Naive thymus-derived CD4-positive, alpha-beta T cell (primary cell): ENCODE measurements at places on chromosomes 5 and 9. TPM values are rescaled to one million over a fixed set of nuclear protein-coding genes. Genes with fewer than 3 reads are reported as not detected.
A peak's percentile ranks its signal among the peaks of the same experiment; 100 is the strongest.

GRCh38 chr9:114021578-114021977, 56.5 kb downstream of the AMBP start:
- no peak for DNase-seq

DNA sequence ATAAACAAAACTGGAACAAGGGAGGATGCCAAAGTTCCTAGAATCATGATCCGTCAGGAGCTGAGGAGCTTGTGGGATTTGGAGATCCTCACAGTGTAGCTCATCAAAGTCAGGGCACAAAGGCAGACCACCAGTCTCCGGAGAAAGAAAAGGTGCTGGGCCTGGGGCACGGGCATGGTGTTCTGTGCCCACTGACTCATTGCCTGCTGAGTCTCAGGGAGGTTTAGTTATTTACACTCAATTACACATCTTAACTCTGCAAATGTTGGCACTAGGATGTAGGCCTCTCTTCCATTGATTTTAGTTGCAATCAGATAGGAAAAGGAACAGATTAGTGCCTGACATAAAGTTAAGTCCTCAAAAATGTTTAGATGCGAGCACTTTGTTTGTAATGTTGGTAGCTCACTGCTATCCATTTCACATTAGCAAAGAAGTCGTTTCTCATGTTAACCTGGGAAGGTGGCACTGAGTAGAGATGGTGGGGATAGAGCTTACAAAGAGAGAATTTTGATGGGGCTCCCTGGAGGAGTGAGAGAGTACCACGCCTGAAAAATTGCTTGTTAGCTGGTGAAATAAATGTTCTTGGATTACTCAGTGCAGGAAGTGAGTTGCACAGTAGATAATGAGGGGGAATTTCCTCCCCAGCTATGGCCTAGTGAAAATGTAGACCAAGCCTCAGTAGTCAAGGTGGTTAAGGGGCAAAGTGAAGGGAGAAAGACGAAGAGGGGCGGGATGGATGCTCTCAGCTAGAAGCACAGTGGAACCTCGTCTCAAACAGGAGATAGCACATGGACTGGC, 109.5 kb upstream of the CD180 start:
- DNase-seq = no peak

GRCh38 chr9:129887334-129888292, 52.4 kb downstream of the USP20 start:
- peak; percentile 65 for DNase-seq

GRCh38 chr9:107751567-107752210, 262.1 kb upstream of the KLF4 start:
- no peak for DNase-seq

DNA sequence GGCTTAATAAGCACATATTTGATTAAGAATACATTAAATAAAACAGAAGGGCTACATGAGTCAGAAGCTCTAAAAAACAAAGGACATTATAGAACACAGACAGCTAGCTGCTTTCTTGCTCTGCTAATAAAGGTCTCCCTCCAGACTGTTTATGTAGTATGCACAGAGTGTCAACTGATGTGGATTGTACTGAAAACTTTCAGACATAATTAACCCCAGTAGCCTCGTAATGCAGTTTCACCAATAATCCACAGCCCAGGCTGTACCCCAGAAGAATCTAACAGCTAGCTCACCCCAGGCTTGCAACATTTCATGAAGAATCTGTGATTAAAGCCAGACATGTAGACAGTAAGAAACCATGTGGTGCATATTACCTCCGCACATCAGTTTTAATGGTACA, 30.8 kb downstream of the FGF10 start:
- no peak for DNase-seq

DNA sequence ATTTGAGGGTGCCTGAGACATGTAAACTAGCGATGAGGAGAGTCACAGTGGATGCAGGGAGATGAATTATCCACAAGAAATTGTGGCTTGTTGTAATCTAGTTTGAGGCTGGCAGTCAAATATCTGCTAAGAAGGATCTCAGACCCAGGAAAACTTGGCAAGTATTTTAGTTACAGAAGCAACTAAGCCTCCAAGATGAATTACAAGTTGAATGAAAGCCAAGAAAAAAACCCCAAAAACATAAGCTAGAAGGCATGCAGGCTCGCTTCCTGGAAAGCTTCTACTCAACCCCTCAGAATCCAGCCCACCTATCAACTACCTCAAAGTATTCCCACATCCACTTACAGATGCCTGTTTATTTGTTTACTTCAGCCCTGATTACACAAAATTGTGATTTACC, 696.9 kb downstream of the MAT2B start:
- no peak for DNase-seq

GRCh38 chr5:107654827-107655226, 15.9 kb downstream of the EFNA5 start:
- no peak for DNase-seq

Gene SLC34A3
- 0.16 TPM for total RNA-seq

Gene SLC22A5
- 9.5 TPM for total RNA-seq

Gene FOXD4L4
- total RNA-seq = 0.27 TPM

Gene AFAP1L1
- total RNA-seq = 0.49 TPM

DNA sequence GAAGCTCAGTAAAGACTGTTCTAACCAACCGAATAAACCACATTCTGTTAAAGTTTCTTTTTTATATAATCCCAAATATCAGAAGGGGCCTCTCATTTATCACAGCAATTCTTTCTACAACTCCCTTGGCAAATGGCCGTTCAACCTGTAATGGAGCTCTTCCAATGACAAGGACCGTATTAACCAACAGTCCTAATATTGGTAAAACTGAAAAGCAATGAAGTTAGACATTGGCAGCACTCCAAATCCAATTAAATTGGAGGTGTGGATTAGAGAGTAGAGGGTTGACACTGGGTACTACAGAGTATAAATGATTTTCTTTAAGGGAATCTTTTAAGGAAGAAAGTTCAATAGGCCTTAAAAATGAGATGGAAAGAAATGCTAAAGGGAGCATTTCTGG, 842 bp downstream of the TMED7 start:
- DNase-seq = no peak

DNA sequence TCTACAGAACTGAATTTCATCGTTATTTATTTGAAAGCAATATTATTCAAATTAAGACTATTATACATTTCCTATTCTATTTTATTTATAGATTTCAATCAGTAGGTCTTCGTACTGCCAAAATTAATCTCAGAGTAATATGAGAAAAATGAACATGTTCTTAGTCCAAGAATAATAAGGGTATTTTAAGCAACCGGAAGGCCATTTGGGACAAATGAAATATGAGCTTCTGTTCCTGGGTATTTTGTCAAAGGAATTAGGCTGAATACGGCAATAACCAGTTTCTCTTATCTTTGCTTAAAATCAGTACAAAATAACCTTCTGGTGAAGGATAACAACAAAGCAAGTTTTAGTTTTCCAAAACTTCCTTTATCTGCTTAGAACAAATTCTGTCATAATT, 410.3 kb upstream of the PRR16 start:
- no peak for DNase-seq
